ENCODE measurements at places on chromosomes 7 and 10. TPM values are rescaled to one million over a fixed set of nuclear protein-coding genes. Genes with fewer than 3 reads are reported as not detected.

DNA sequence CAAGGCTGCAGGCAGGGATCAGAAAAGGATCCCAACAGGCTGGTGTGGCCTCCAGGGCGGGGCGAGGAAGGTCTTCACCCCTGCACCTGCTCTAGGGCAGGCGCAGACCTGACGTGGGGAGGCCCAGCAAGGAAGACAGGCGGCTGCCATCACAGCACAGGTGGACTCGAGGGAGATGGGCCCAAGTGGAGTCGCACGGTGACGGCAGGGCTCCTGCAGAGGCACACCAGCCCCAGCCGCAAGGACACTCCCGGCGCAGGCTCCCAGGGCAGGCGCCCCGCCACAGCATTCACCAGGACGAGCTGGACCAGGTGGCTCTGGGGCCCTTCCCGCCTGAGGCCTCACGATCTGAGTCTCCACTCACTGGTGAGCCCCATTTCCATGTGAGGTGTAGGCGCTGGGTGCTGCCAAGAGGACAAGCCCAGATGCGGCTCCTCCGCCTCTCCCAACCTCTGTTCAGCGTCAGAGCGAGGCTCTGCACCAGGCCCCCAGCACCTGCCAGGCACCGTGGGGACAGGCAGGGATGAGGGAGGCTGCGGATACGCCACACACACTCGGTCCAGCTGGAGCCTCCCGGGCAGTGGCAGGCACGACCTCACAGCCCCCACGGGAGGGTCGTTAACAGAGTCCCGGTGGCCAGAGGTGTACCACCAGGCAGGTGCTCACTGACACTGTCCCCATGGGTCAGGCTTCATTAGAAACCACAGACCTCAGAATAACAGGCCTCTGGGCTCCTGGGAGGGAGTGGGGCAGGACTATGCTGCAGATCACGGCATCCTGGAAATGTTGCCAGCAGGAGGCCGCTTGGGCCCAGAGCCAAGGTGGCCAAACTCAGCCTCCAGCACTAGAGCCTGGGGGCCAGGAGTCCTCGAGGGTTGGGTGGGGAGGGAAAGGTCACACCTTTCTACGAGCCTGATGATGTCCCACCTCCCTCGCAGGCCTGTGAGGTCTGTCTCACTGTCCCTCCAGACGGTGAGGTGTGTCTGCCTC, 111.6 kb downstream of the MAD1L1 start:
- H3K4me3 ChIP-seq: no peak overlapping the region
- H3K27me3 ChIP-seq: no peaks in the 10 kb centered on the region
- H3K27ac ChIP-seq: no peak overlapping the region
- H3K4me1 ChIP-seq: peaks cover 15% of the 10 kb centered on the region

DNA sequence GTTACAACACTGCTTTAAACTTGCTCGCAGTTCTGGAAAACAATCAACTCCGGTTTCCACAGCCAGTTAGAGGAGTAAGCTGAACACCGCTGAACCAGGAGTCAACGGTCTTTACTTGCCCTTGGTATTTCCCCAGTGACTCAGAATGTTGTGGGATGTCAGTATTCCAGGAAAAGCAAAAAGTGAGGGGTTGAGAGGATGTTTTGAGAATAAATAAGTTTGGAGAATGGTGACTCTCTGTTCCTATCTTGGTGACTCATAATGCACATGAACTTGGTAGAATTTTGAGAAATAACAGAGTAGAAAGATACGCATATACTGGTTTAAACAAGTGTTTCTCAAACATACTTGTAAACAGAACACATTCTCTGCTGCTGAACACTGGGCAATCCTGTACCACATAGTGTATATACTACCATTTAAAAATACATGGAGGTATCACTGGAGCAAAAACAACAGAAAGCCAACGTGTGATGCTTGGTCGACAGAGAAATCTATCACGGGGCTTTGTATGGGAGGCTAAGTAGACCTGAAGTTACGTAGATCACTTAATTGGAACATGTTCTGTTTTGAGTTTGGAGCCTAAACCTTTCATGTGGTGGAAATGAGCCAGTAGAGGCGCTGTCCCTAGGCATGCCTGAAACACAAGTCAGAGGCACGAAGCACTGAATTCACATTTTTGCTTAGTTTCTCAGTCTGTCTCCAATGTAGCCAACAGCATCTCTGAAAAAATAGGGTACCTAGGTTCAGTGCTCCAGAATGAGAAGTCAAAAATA, 534.3 kb downstream of the PARD3 start:
- DNase-seq: peak; percentile 100
- H3K27ac ChIP-seq: peak overlapping the region; percentile 54
- no peaks in the 10 kb centered on the region for H3K27me3 ChIP-seq
- H3K4me1 ChIP-seq: peaks cover 22% of the 10 kb centered on the region
- H3K36me3 ChIP-seq: no peaks in the 10 kb centered on the region

GRCh38 chr7:44157116-44158080, 16.3 kb upstream of the MYL7 start:
- no peaks in the 10 kb centered on the region for H3K4me1 ChIP-seq
- no peak overlapping the region for H3K27ac ChIP-seq
- no peak overlapping the region for H3K4me3 ChIP-seq
- no peaks in the 10 kb centered on the region for H3K36me3 ChIP-seq
- H3K27me3 ChIP-seq: no peaks in the 10 kb centered on the region

GRCh38 chr10:14093730-14094484, 236.8 kb downstream of the FRMD4A start:
- no peak overlapping the region for H3K27ac ChIP-seq
- no peaks in the 10 kb centered on the region for H3K4me1 ChIP-seq
- no peaks in the 10 kb centered on the region for H3K36me3 ChIP-seq
- H3K27me3 ChIP-seq: no peaks in the 10 kb centered on the region

DNA sequence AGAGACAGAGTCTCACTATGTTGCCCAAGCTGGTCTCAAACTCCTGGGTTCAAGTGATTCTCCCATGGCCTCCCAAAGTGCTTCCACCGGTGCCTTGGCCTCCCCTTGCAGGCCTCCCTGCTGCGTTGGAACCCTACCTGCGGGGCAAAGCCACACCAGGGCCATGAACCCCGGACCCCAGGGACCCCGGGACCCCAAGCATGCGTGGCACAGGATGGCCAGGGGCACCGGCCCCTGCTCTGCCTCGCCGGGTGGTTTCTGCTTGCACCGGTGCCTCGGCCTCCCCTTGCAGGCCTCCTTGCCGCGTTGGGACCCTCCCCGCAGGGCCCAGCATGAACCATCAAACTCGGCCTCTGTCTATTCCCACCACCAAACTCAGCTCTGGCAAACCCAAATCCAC, 301.0 kb upstream of the NPVF start:
- DNase-seq: no peak
- no peaks in the 10 kb centered on the region for H3K36me3 ChIP-seq
- H3K27ac ChIP-seq: no peak overlapping the region
- H3K27me3 ChIP-seq: peaks cover 33% of the 10 kb centered on the region
- H3K4me1 ChIP-seq: no peaks in the 10 kb centered on the region

DNA sequence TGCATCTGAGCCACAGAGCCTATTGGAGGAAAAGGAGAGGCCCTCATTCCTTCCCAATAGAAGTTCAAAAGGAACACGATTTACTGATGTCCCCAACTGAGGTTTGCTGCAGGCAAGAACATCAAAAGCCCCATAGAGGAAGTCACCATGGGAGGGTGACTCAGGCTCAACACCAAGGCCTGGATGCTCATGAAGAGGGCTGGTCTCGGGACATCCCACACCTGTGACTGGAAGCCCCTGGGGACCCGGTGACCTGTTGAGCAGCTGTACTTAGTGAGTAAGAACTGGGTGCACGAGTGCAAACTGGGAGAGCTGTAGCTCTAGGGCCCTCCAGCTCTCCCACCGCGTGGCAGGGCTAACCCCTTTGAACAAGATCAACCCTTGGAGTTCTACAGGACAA, 38.0 kb downstream of the CYTH3 start:
- no peak overlapping the region for H3K4me3 ChIP-seq
- H3K4me1 ChIP-seq: peaks cover 25% of the 10 kb centered on the region
- DNase-seq: no peak
- H3K27me3 ChIP-seq: no peaks in the 10 kb centered on the region

GRCh38 chr10:61163403-61163802, 219.4 kb upstream of the RHOBTB1 start:
- H3K27ac ChIP-seq: no peak overlapping the region
- H3K4me1 ChIP-seq: peaks cover 8% of the 10 kb centered on the region
- no peaks in the 10 kb centered on the region for H3K27me3 ChIP-seq

DNA sequence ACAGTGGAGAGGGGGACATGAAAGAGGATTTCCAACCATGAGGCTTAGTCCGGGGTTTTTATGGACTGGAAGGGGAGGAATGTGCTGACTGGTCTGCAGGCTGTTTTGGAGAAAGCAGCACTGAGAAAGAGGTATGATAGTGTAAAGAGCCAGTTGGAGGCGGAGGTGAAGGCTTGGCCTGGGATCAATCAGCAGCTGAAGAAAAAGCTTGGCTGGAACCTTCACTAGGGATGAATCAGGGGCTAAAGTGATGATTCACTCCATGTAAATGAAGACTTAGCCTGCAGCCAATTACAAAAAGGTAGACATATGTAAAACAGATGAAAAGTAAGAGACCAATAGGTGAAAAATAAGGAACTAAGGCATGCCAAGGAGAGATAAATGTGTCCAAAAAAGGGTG, 1382.6 kb downstream of the GATA3 start:
- H3K27me3 ChIP-seq: no peaks in the 10 kb centered on the region
- no peaks in the 10 kb centered on the region for H3K36me3 ChIP-seq
- no peak overlapping the region for H3K27ac ChIP-seq
- H3K4me1 ChIP-seq: no peaks in the 10 kb centered on the region

DNA sequence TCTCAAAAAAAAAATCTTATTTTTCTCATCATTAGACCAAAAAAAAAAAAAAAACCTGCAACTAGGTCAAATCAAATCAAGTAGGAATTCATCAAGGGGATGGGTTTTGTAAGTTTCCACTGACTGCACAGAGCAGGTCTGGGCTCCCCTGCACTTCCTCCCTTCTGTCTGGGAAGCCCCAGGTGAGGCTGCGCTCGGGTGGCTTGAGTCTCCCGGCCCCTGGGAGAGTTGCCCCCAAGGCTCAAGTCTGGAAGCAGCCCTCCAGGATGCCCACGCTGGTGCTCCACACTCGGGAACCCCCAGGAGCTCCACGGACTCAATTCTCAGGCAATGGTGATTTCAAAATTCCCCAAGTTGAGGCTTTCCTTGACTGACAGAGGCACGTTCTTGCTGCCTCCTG, 41.7 kb upstream of the RBM33 start:
- no peak overlapping the region for H3K4me3 ChIP-seq
- no peak for DNase-seq
- H3K27ac ChIP-seq: no peak overlapping the region
- peaks cover 49% of the 10 kb centered on the region for H3K27me3 ChIP-seq

DNA sequence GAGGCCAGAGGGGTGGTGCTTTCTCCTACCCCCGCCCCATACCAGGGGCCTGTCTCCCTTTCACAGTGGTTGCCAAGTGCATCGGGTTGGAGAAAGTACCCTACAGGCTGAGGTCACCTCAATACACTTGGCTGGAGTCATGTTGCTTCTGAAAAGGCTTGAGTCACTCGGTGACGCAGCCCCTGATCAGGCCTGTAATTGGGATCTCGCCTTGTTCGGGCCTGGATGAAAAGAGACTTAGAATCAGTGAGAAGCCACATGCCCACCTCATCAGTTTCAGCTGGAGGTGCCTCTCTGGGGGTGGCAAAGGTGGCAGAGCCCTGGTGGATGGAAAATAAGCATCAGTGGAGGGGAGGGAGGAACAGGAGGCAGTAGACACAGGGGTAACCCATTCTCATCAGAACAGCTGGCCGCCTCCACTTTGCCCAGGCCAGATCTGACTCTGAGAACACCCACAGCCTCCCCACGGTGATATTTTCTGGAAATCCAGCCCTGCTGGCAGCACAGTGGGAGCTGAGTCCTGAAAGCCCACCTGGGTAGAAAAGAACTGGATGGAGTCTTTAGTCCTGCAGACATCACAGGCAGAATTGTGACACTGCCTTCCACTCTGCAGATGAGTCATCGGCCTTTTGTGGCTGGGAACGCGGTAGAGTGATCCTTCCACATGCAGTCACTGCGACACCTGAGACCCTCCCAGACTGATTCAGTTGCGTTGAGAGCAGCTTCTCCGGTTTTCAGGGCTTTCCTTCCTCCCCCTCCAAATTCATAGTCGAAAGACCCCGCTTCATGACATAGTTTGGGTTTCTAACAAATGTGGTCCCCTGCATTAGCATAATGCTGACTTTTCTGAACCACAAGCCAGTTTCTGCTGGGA, 108.0 kb downstream of the GRK5 start:
- peak overlapping the region; percentile 100 for H3K27ac ChIP-seq
- H3K27me3 ChIP-seq: no peaks in the 10 kb centered on the region
- no peaks in the 10 kb centered on the region for H3K36me3 ChIP-seq
- peaks cover 57% of the 10 kb centered on the region for H3K4me1 ChIP-seq
- peak overlapping the region; percentile 34 for H3K4me3 ChIP-seq
- DNase-seq: peak; percentile 86

- H3K36me3 ChIP-seq: no peaks in the 10 kb centered on the region
- no peak overlapping the region for H3K4me3 ChIP-seq
- no peak overlapping the region for H3K27ac ChIP-seq
Measured at GRCh38 chr7:45984386-45985295, 63.6 kb upstream of the IGFBP3 start.

DNA sequence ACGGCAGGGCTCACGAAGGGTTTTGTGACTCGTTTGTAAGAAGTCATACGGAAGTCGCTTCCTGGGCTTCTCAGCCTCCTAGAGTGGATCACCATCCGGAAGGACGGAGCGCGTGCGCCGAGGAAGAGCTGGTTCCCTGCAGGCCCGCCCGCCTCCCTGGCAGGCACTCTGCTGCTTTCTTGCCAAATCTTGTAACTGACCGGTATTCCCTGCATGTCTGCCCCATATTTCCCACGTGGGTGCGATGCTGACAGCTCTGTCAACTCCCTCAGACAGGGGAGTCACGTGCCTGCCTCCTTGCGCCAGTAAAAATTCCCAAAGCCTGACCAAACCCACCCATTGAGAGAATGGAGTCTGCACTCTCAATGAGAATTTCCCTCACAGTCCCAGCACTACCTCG, 12.7 kb downstream of the SHH start:
- H3K27me3 ChIP-seq: no peaks in the 10 kb centered on the region
- peaks cover 4% of the 10 kb centered on the region for H3K4me1 ChIP-seq
- no peak for DNase-seq
- H3K27ac ChIP-seq: no peak overlapping the region

GRCh38 chr7:104848138-104848990, 165.6 kb upstream of the KMT2E start:
- peak; percentile 78 for DNase-seq
- no peak overlapping the region for H3K4me3 ChIP-seq
- no peaks in the 10 kb centered on the region for H3K36me3 ChIP-seq

DNA sequence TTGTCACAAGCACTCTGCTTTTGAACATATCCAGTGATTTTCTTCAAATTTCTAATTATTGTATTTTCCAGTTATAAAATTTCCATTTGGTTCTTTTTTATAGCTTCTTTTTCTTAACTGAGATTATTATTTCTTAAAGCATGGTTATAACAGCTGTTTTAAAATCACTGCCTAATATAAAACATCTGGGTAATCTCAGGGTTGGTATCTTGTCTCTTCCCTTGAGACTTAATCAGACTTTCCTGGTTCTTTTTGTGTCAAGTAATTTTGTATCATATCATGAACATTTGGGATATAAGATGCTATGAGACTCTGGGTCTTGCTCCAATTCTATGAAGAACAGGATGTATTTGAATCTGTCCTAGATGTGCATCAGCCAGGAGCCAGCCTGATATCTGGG, 93.6 kb downstream of the HIBADH start:
- H3K27me3 ChIP-seq: no peaks in the 10 kb centered on the region
- H3K4me3 ChIP-seq: no peak overlapping the region
- no peaks in the 10 kb centered on the region for H3K36me3 ChIP-seq
- H3K4me1 ChIP-seq: no peaks in the 10 kb centered on the region

The OPN1SW gene
- not detected for total RNA-seq

The INA gene
- not detected for total RNA-seq

The SORCS1 gene
- 0.11 TPM for total RNA-seq

The NCF1 gene
- not detected for total RNA-seq
